ENCODE measurements at places on chromosomes 2 and 18.
A peak's percentile ranks its signal among the peaks of the same experiment; 100 is the strongest.

- no peak for DNase-seq
Measured at GRCh38 chr18:9283791-9284190, 50.8 kb upstream of the TWSG1 start.

GRCh38 chr18:74977041-74977440 lies 231.9 kb downstream of the PTGR3 start:
- DNase-seq = no peak

GRCh38 chr2:54658564-54659071 lies 64.8 kb upstream of the EML6 start:
- DNase-seq = no peak

DNA sequence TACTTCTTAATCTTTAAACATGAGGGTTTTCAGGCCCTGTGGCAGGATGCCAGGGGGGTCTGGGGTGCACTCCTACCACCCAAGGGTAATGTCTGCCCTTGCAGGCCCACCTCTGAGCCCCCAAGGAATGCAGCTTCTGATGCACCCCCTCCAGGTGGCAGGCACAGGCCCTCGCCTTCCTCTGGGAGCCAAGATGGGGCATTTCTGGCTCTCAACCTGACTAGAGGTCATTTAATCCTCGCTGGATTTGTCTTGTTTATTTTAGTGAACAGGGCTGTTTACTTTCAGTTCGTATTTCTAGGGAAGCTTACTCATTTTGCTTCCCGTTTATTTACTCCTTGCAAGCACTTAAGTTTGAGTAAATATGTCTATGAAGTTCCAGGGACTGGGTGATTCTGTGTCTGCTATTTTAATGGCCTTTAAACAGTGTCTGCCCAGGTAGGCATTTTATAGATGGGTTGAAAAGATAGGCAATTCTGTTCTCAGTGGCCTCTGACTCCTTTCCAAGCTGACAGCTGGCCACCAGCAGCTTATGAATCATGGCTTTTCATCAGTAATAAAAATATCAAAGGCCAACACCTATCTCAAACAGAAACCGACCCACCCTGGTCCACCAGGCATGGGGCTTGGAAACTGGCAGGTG lies 11.1 kb upstream of the DNPEP start:
- DNase-seq = no peak

- peak; percentile 69 for DNase-seq
Measured at GRCh38 chr2:218880102-218880858, at the start of gene WNT10A. Gene WNT10A (plus strand): TSS chr2:218880852. CDS start chr2:218880996, 144 bp downstream.

GRCh38 chr2:9565436-9566153 lies 10.0 kb upstream of the ADAM17 start:
- DNase-seq = no peak

GRCh38 chr2:221381928-221382488 lies 190.1 kb downstream of the EPHA4 start:
- no peak for DNase-seq

DNA sequence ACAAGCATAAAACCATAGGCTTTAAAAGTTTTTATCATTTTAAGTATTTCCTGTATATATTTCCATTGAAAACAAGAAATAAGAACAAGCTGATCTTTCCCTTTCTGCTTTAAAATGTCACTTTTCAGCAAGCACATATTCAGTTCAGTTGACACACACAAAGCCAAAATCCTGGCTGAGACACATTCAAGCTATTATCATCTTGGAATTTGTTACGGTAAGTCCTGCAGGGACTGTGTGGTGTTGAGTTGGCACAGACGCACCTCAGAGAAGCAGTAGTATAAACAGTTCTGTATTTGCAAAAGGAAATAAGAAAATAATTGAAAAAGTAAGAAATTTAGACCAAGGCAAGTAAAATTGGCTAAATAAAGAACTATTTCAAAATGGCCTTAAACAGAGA lies 10.4 kb upstream of the DAW1 start:
- no peak for DNase-seq

GRCh38 chr18:5842653-5843052 lies 52.7 kb downstream of the TMEM200C start:
- no peak for DNase-seq

DNA sequence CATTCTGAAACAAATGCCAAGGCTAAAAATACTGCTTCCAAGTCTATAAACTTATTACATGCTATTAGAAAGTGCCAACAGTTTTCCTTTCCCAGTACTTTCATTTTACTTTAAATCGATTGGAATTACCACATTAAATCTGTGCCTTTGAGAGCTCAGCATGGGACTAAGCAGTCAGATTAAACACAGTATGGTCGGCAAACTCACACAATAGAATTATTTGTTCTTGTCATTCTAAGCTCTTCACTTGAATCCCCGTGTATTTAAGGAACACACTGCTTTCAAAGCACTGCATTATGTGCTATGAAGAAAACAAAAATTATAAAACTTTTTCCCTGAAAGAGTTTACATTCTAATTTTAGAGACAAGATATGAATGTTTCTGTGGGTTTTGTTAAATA lies 444.4 kb upstream of the SLC39A10 start:
- no peak for DNase-seq

DNA sequence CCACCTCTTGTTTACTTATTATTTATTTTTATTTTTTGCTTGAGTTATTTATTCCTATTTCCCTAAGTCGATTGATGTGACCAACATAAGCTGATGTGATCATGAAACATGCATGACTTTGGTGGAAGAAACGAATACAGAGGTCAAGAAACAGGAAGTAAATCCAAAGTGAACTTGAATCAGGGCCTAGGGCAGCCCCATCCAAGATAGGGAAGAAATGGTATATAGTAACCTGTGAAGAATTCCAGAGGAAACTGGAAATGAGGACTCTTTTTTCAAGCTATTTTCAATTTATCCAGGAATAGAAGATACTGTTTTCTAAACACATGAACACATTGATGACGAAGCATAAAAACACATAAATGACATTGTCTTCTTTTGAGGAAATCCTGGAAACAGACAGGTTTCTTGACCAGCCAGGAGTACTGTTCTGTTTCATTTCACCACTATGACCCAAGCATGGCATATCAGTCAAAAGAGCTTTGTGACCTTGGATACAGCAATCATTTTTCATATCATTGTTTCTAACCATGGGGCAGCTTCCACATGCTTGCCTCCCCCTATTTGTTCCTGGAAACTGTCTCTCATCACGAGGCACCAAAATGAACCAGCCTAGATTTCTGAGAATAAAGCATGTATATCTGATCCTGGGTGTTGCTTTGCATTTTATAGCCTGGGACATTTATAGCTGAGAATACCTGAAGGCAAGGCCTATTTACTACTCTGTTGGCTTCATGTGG lies 9.1 kb upstream of the LCLAT1 start:
- no peak for DNase-seq

GRCh38 chr18:70671889-70672565 lies 383.2 kb downstream of the SOCS6 start:
- DNase-seq = no peak

DNA sequence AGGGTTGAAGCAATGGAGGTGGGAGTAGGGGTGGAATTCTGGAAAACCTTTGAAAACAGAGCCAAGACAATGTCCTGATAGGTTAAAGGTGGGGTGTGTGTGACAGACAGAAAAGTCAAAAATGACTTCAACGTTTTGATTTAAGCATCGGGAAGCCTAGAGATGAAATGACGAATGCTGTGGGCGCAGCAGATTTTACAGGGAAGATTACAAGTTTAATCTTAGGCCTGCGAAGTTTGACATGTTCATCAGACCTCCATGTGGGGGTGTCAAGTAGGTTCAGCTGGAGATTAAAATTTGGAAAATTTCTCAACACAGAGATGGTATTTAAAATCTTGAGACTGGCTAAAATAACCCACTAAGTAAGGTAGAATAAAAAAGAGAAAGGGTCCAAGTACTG lies 453.3 kb downstream of the TXNL1 start:
- no peak for DNase-seq

DNA sequence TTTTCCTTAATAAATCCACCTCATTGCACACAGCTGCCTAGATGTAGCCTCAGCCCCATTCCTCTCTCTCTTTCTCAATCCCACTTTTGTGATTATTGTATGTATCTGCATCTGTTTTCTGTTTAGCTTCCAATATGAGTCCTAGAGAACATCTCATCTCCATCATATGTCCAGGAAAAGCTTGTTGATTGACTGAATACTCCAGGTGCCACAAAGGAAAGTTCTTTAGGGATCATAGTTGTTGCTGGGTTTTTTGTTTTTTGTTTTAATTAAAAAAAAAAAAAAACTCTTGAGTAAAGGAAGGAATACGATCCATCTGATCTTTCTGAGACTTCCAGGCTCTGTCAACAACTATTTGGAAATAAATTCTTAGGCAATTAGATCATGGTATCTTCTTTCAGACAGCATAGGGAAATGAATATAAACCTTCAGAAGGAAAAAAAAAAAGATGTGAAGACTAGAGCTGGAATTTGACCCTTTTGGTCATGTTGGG lies 42.5 kb downstream of the KIAA2012 start:
- DNase-seq = no peak

GRCh38 chr2:72033636-72034035 lies 114.0 kb downstream of the CYP26B1 start:
- DNase-seq = no peak

DNA sequence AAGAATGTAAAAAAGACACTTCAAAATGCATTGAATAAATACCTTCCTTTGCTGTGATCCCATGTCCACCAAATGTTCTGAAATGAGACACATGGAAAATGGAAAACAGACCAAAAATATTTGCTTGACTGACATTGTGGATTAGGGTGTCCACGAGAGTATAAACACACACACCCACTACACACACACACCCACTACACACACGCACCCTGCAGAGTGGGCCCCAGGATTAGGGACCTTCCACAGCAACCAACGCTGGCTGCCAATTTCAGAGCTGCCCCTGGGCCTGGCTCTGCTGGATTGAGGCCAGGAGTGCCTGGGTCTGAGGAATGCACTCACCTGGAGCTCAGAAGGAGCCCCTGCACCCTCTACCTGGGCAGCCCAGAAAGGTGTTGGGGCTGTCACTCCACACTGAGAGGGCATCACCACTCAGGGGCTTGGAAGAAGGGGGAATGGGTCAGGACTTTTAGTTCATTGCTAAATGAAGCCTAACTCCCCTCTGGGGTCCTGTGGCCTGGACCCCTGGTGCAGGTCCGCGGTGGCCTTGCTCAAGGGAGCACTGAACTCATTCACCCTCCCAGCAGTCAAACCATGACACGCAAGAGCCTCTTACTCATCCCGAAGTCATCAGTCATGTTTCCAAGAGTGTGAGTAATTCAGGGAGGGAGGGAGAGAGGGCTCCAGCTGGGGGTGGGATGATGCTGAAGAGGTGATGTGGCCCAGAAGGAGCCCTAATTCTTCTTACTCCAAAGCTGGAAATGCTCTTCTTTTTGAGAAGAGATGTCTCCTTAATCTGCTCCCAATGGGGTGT lies 50.2 kb upstream of the PLB1 start:
- peak; percentile 26 for DNase-seq

DNA sequence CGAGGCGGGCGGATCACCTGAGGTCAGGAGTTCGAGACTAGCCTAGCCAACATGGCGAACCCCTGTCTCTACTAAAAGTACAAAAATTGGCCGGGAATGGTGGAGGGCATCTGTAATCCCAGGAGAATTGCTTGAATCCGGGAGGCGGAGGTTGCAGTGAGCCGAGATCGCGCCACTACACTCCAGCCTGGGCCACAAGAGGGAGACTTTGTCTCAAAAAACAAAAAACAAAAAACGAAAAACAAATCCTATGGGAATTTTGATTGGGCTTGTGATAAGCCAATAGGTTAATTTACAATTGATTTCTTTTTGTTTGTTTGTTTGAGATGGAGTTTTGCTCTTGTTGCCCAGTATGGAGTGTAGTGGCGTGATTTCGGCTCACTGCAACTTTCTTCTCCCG lies 24.2 kb upstream of the TOGARAM2 start:
- no peak for DNase-seq

DNA sequence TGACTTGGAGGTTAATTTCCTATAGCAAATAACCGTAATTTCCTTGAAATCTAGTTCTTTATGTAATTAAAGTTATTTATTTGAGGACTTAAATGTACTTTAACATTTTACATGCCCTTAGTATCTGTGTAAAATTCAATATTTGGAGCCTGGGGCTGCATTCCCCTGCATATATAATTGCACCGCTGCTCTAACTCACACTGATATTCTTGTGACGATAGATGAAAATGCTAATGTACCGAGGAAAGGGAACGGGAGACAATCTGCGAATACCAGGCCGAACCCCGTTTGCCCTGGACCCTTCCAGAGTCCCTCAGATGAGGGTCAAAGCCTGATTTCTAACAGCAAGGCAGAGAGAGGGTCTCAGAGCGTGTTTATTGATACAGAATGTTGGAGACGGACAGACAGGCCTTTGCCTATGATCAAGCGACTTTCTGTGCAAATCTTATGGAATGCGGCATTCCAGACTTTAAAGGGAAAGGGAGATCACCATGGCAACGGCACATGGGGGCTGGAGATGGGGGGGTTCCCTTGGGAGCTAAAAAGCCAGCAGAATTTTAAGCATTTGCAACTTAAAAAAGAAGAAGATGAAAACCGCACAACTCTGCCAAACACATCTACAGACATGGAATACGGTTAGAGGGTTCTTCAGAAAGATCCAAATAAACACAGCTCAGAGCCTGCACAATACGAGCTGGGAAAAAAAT lies 57.6 kb upstream of the TWIST2 start:
- DNase-seq = no peak

GRCh38 chr2:42001711-42002201 lies 46.1 kb upstream of the PKDCC start:
- DNase-seq = no peak
